ENCODE measurements at places on chromosomes 1 and 21.

DNA sequence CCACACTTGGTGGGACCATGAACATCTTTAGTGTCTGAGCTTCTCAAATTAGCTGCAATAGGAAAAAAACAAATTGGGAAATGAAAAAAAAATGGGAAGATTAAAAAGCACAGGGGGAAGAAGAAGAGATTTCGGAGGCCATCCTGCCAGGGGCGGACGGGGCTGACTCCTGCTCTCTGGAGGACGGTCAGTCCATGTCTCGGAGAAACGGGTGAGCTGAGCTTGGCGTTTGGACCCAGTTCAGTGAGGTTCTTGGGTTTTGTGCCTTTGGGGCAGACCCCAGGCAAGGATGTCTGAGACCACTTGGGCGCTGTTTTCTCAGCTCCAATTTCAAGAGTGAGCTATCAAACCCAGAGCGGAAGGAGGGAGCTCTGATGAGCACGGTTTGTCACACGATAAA, 123.9 kb downstream of the PRDM2 start:
- DNase-seq: no peak

GRCh38 chr1:105608713-105609112, 1447.8 kb upstream of the PRMT6 start:
- DNase-seq: no peak

GRCh38 chr1:205711105-205712048, 31.1 kb upstream of the SLC45A3 start:
- no peak for DNase-seq

- DNase-seq: no peak
Observed at GRCh38 chr1:109186733-109187086, 27.0 kb upstream of the SARS1 start.

- DNase-seq: no peak
Observed at GRCh38 chr1:38004284-38005108, 818 bp downstream of the FHL3 start.

GRCh38 chr1:110186558-110186957, 23.6 kb upstream of the KCNC4 start:
- no peak for DNase-seq
